ENCODE measurements at places on chromosomes 16 and 17. TPM values are rescaled to one million over a fixed set of nuclear protein-coding genes. Genes with fewer than 3 reads are reported as not detected.

GDPD3 gene
- total RNA-seq, result 4.7 TPM

SYCE1L gene
- total RNA-seq, result 9.2 TPM

NPIPA3 gene
- 7.1 TPM for total RNA-seq

SPATA22 gene
- total RNA-seq, result not detected

DNA sequence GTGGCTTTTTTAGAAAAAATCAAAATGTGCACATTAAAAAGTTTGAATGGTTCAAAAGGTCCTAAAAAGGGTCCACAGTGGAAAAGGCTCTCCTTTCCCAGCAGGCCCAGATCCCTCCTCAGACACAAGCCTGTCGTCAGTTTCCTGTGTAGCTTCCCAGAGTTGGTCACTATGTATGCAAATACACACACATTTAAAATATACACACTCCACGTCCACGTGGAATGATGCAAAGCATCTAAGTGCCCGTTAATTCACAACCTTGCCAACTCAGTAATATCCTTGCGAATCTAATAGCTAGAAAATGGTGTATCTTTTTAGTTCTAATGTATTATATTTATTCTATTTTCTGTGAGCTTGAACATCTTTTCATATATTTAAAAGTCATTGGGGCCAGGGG lies 17.7 kb downstream of the NLRC5 start:
- DNase-seq, result no peak

- no peak for DNase-seq
Observed at GRCh38 chr17:74458835-74459234, 7.6 kb upstream of the CD300A start.

- no peak for DNase-seq
Observed at GRCh38 chr16:74268372-74268782, 28.2 kb upstream of the PSMD7 start.

DNA sequence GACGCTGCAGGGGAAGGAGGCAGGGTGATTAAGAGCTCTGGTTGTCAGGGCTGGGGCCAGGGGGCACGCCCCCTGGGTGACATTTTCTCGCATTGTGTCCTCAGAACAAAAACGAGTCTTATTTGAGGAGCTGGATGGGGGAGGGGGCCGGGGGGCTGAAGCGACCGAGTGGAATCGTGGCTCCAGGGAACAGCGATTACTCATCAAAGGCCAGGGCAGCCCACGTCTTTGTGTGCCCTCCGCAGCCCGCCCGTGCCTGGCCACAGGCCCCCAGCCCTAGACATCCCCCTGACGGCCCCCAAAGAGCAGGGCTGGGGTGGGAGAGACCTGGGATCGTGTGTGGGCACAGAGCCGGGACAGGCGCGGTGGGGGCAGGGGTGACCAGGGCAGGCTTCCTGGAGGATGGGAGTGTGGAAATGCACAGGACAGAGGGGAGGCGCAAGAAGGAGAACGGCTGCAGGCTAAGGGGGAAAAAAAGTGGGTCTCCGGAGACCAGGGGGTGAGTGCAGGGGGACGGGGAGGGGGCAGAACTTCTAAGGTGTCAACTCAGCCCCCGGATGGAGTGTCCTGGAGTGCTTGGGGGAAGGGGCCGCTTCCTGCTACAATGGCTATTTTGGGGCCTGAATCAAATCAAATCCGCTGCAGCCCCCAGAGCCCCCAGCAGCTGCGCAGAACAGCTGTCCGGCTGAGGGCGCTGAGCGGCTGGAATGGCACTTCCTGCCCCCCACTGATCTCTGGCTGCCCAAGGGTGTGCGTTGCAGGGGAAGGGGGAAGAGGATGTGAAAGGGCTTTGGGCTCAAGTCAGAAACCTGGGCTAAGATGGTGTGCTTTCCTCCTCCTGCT lies 24.0 kb upstream of the PHB1 start:
- peak; percentile 80 for DNase-seq

DNA sequence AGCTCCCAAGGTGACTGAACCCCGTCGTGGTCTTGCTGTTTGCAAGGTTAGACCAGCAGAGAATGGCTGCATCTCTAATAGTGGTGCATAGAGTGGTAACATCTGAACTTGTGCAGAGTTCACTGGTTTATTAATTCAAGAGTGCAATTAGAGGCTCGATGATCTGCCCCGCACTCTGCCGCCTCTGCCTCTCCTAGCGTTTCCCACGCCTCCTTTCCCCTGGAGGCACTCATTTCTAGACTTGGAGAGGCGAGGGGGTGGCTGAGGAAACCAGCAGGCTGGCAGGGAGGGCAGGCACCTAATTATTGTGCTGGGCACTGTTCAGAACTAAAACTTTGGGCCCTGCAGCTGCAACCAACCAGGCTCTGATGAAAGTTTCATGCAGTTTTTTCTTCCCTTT lies 363.5 kb upstream of the EEF2KMT start:
- no peak for DNase-seq

DNA sequence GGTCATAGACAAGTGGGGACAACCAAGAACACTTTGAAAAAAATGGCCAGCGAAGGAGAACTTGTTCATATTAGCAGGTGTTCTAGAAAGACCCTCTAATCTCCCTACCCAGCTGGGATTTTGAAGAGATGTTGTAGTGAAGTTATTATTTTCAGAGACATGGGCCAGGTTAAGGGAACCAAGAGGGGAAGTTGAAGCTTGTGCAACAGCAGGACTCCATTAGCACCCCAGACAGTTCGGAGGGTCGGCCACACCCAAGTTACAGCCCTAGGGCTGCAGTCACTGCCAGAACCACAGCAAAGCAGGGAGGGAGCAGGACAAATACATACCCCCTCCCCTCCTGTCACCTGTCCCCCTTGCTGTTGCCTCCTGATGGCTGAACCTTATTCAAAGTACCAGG lies 42.3 kb downstream of the WSB1 start:
- DNase-seq, result peak; percentile 59

DNA sequence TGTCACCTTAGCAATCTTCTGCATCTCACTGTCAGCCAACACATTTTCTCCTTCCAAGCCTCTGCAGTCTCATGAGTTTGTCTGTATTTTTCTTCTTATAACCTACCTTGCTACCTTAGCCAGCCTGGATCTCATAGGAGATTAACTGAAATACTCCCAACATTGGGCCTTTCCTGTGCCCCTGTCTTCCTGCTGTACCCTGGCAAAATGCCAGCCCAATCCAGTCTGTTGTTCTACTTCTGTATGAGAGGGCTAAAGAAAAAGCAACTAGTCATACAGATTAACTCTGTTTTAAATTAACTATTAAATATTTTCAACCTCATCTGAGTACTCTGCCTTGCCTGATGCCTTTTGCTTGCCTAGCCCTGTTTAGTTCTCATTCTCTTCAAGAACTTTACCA lies 18.4 kb downstream of the GOSR1 start:
- DNase-seq, result no peak

- DNase-seq, result no peak
Observed at GRCh38 chr17:43595466-43595865, 49.3 kb upstream of the ETV4 start.

GRCh38 chr16:27154705-27155521 lies 48.4 kb upstream of the KDM8 start:
- DNase-seq, result peak; percentile 91

DNA sequence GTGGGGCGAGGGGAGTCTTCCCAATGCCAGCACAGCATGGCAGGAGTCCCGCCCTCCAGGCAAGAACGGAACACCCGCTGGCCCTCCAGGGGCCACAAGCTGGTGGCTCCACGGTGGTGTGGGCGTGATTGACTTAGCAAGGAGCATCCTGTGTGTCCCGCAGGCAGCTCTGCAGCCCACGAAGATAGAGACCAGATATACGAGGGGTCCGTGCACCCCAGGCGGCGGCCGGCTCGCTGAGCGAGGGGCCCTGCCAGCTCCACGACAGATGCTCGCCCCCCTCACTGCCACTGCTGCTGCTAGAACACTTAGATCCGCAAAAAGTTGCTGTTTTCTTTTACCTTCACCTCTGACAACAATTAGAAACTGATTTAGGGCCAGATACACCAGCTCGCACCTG lies 10.0 kb upstream of the CACNA1H start:
- DNase-seq, result no peak

- DNase-seq, result no peak
Observed at GRCh38 chr17:63132459-63132911, 166.4 kb downstream of the TANC2 start.
